ENCODE measurements at places on chromosomes 11 and 22.

- DNase-seq, result peak; percentile 74
Observed at GRCh38 chr11:16783321-16783801, 44.9 kb downstream of the C11orf58 start.

DNA sequence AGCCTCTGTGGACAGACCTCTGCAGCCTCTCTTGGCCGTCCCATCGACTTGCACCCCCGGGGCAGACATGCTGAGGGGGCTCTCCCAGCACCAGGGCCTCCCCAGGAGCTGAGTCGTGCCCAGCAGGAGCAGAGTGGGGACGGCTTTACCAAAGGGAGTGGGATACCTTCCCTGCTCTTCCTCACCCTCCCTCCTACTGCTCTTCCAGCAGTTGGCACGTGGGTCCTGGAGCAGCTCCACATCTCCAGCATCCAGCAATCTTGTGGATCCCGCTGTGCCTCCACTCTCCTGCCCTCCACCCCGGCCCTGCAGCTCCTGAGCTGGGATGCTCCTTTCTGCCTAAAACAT lies 854.0 kb downstream of the BRD1 start:
- no peak for DNase-seq

DNA sequence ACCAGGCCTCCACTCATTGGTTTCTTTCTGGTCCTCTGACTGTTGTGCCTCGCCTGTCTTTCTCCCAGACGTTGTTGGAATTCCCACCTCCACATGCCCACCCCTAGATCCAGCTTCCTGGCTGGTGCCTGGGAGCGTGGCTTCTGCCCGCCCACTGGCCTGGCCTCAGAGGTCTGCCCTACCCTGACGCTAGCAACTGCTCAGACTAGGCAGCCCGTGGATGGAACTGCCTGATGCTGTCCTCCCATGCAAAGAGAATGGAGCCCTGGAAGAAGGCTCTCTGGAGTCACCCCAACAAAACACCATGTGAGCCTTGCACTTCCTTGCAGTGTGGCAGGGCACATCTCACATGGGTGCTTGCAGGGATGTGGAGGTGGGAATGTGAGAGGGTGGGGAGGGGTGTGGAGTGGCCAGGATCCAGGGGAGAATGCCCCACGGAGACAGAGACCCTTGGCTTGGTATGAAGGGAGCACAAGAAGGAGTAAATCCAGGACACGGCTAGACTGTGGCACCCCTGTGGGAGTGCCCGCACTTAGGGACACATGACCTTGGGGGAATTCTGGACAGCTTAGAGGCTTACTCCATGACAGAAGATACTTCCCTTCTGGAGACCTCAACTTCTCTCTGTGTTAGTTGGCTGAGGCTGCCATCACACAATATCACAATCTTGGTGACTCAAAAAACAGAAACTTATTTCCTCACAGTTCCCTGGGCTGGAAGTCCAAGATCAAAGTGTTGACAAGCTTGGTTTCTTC lies 22.5 kb upstream of the ADA2 start:
- no peak for DNase-seq

DNA sequence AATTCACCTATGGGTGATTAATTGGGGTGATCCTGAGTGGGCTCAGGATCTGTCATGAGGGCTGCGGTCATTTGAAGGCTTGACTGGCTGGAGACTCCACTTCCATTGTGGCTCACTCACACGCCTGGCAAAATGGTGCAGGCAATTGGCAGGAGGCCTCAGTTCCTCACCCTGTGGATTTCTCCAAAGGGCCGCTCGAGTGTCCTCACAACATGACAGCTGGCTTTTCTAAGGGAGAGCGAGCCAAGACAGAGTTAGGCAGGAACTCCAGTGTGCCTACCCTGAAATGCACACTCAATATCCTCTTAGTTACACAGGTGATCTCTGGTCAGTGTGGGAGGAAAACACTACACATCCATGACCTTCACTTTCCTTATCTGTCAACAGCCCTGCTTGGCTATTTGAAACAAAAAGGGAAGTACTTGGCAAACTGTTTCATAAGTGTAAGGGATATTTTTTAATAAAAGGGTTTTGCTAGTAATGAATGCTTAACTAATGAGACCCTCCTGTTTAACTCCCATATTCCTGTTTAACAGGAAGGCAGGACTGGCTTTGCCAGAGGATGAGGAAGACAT lies 25.7 kb downstream of the OSBP2 start:
- no peak for DNase-seq

DNA sequence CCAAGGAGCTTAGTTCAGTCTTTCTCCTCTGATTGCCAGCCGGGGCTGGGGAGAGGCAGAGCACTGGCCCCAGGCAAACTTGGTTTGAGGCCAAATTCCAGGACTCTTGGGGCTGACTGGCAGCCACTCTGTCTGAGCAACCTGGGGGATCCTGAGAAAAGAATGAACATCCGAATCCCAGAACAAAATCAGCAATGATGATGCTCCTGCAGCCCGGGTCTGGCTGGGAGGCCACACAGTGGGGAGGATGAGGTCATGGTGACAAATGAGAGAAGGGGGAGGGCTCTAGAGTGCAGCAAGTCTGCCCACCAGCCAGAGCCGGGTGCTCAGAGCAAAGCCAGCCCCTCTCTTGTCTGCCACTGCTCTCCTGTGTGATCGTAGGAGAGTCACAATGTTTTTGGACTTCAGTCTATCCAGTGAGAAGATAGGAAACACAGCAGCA lies 71.8 kb upstream of the PAX6 start:
- no peak for DNase-seq

- DNase-seq, result no peak
Observed at GRCh38 chr11:31233425-31233824, 136.1 kb downstream of the DCDC1 start.

GRCh38 chr11:133895061-133895479 lies 49.8 kb upstream of the SPATA19 start:
- no peak for DNase-seq

- no peak for DNase-seq
Observed at GRCh38 chr11:6233984-6234386, 451 bp downstream of the FHIP1B start.

GRCh38 chr11:84990141-84990540 lies 637.0 kb downstream of the DLG2 start:
- no peak for DNase-seq

- peak; percentile 87 for DNase-seq
Observed at GRCh38 chr11:2837096-2837601, 48.4 kb downstream of the CDKN1C start.

DNA sequence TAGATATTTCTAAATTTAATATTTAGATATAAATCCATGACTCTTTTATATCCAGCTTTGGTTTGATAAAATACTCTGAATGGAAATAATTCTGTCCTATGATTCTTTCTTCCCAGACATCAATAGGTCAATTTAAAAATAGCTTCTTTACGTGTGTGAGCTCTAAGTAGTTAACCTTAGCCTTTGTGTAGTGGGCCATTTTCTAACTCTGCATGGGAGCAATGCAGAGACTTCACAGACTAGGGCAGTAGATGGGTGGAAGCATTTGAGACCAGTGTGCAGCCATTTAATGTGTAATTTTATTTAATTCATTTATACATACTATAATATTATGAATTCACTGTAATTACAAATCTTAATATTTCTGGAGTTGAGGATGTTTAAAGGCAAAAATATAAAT lies 23.8 kb downstream of the GAS2 start:
- no peak for DNase-seq

GRCh38 chr11:79796704-79797103 lies 355.9 kb upstream of the TENM4 start:
- no peak for DNase-seq

GRCh38 chr11:4662876-4663275 lies 19.1 kb downstream of the OR51E1 start:
- DNase-seq, result no peak

DNA sequence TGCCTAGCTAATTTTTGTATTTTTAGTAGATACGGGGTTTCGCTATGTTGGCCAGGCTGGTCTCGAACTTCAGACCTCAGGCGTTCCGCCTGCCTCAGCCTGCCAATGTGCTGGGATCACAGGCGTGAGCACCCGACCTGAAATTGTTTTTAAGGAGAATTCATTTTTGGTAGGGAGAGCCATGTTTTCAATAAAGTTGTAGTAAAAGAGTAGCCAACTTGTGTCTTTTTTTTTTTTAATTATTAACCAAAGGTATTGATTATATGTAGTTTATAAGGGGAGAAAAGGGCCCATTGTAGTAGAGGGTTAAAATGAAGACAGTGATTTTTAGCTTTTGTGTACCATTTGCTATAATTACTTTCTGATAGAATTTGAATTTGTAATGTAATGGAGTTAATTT lies 31.6 kb upstream of the HSD17B12 start:
- no peak for DNase-seq

DNA sequence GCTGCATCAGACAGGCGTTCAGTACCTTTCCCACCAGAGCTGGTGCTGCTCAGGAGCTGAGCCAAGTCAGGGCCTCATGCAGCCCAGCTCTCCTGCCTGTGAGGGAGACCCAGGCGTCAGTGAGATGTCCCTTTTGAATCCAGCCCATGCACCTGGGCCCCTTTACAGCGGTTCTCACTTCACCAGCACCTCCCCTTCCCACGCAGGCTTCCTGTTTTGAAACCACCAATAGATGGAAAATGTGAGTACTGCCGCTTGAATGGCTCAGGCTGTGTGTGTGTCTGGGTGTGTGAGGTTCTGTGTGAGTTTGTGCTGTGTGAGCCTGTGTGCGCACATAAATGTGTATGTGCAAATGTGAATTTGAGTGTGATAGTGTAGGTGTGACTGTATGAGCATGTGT lies 88.4 kb downstream of the UBASH3B start:
- peak; percentile 75 for DNase-seq

DNA sequence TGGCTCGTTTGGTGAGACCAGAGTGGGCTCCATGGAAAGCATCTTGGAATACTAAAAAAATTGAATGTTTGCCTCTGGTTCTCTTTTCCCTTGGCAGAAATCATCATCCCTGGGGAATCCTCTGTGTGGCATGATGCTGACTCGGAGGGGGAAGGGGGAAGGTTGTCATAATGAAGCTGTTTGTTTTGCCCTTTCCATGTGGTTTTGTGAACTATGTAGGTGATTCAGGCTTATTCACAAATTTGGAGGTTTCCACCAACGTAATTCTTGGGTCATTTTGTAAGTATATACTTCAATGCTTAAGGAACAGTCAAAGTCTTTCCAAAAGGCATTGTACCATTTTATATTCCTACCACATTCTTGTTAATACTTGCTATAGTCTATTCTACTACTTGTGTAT lies 754.0 kb upstream of the FAT3 start:
- DNase-seq, result no peak

DNA sequence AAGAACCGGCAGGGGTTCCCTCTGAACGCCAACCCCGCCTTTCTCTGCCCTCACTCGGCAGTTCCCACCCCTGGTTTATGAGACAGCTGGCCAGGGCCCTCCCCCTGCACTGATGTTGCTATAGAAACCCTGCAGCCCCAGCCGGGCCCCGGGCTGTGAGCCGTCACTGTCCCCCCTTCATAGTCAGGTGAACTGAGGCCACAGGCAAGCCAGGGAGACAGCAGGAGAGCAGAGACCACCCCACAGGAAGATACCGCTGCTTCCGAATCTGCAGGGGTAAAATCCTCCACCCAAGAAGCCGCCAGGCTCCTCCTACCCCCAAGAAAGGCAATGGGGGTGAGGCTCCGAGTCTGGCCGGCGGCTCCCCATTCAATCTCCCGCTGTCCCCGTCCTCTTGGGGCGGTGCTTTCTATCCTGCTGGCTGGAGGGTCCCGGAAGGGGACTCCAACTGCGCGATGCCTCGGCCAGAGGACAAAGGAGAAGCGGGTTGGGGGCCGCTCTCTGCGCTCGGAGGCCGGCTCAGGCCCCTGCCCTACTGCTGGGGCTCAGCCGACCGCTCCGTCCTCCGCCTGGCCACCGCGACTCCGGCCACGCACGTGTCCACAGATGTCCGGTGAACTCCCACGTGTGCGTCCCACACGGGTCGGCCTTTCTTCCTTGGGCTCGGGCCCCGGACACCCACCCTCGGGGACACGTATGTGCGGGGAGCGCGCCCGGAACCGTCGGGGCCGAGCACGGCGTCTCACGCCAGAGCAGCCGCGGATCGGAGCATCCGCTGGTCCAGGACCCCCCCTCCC lies 587 bp downstream of the SLC25A22 start:
- DNase-seq, result no peak

- DNase-seq, result no peak
Observed at GRCh38 chr22:20571531-20572007, 64.2 kb downstream of the MED15 start.

- no peak for DNase-seq
Observed at GRCh38 chr11:299081-299891, at the start of gene IFITM5. IFITM5 (minus strand) TSS chr11:299526; CDS start chr11:299490, 36 bp downstream.

DNA sequence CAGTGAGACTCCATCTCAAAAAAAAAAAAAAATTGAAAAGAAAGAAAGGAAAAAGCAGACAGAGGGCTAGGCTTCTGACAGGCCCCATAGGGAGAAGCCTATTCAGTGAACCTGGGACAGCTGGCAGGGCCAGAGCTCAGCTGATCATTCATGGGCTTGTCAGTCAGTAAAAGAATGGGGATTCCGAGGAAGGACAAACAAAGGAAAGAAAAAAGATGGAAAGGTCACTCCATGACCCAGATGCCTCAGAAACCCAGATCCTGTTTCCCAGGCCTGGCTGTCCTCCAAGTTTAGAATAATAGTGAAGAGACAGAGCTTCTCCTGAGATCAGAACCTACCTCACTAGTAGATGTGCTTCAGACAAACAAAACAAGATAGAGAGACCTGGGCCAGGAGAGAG lies 34.3 kb upstream of the ASPHD2 start:
- no peak for DNase-seq

GRCh38 chr11:36060926-36061325 lies 117.1 kb downstream of the LDLRAD3 start:
- DNase-seq, result no peak

GRCh38 chr11:121800731-121801393 lies 315.2 kb downstream of the BLID start:
- DNase-seq, result no peak
